ENCODE measurements at places on chromosomes 16 and 17. TPM values are rescaled to one million over a fixed set of nuclear protein-coding genes. Genes with fewer than 3 reads are reported as not detected.
A peak's percentile ranks its signal among the peaks of the same experiment; 100 is the strongest.

Gene AIPL1
- not detected for total RNA-seq

DNA sequence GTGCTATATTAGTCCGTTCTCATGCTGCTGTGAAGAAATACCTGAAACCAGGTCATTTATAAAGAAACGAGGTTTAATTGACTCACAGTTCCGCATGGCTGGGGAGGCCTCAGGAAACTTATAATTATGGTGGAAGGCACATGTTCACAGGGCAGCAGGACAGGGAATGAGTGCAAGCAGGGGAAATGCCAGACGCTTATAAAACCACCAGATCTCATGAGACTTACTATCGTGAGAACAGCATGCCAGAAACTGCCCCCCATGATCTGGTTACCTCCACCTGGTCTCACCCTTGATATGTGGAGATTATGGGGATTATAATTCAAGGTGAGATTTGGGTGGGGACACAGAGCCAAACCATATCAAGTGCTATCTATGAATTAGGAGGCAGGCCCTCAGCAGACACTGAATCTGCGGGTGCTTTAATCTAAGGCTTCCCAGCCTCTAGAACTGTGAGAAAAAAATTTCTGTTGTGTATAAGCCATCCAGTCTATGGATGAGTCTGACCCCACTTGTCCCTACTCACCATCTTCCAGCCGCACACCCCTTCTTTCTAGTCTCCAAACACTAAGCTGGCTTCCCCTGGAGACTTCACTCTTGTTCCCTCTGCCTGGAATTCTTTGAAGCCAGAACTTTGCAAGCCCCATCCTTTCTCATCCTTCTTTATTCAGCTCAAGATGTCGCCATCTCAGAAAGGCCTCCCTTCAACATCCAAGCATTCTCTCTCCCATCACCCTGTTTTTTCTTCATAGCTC is 772 bp upstream of the NUP93 start:
- DNase-seq: peak; percentile 32
- peak overlapping the region; percentile 75 for H3K4me3 ChIP-seq
- peaks cover 16% of the 10 kb centered on the region for H3K4me1 ChIP-seq
- H3K36me3 ChIP-seq: no peaks in the 10 kb centered on the region
- no peaks in the 10 kb centered on the region for H3K27me3 ChIP-seq
- peak overlapping the region; percentile 75 for H3K27ac ChIP-seq

- peak; percentile 31 for DNase-seq
- H3K27ac ChIP-seq: no peak overlapping the region
- no peaks in the 10 kb centered on the region for H3K36me3 ChIP-seq
Measured at GRCh38 chr17:79866791-79867518, 27.7 kb upstream of the CBX4 start.

Gene NGFR
- 14.5 TPM for total RNA-seq

Gene FN3K
- 13.0 TPM for total RNA-seq

DNA sequence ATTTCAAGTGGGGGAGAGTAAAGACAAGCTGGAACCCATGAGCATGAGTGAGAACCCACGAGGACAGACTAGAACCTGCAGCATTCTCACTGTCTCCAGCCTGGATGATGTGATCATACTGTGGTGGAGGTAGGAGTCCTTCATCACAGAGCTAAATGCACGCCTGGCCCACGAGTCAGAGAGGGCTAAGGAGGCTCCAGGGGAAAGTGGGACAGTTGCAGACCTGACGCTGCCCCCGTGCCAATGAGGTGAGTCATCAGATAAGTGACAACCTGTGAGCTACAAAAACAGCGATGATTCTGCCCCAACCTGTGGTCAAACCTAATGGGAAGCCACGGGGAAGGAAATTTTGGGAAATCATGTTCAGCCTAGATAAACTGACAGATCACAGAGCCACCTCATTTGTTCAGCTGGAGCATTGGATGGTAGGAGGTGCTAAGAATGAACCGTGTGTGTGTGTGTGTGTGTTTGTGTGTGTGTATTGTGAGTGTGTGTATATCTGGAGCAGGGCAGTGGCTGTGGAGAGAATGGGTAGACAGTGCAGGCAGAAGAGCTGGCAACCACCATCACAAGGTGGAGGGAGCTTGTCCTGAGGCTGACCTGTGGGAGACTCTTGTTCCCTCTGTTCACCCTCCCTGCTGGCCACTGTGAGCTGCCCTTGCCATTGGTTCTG is 131.8 kb downstream of the UTP18 start:
- H3K36me3 ChIP-seq: no peaks in the 10 kb centered on the region

DNA sequence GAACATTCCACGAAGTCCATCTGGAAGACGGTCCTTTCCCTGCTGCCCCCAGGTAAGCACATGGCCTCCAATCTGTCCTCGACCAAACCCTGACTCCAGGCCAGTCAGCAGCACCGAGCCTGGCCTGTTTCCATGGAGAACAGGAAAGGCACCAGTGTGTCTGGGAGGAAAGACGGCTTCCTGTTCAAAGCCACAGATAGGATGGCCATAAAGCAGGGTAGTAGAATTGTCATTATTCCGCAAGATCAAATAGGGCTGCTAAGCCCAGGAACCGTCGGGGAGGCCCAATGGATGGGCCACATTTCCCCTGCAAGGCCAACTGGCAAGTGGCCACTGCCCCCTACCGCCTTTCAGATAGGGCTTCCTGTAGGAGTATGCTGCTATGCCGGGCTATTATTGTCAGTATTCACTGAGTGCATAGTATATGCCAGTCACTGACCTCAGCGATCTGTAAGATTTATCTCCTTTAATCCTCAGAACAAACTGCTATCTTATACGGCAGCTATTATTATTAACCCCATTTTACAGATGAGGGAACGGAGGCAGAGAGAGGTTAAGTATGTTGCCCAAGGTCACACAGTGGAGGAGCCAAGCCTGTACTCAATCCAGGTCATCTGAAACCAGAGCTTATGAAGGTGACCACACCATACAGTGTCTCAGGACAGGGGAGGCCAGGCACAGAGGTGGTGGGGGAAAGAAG is 23.0 kb upstream of the PLCG2 start:
- no peaks in the 10 kb centered on the region for H3K36me3 ChIP-seq
- no peaks in the 10 kb centered on the region for H3K27me3 ChIP-seq
- H3K27ac ChIP-seq: peak overlapping the region; percentile 25
- DNase-seq: peak; percentile 13
- H3K4me1 ChIP-seq: peaks cover 4% of the 10 kb centered on the region
